ENCODE measurements at places on chromosomes 5 and 9.

- DNase-seq = no peak
- no peak overlapping the region for H3K4me3 ChIP-seq
- H3K4me1 ChIP-seq = peaks cover 1% of the 10 kb centered on the region
- H3K27ac ChIP-seq = no peak overlapping the region
- no peaks in the 10 kb centered on the region for H3K27me3 ChIP-seq
- peaks cover 78% of the 10 kb centered on the region for H3K36me3 ChIP-seq
These were observed 36.0 kb downstream of the IPO11 start for GRCh38 chr5:62448528-62448927.

- H3K4me1 ChIP-seq = peaks cover 3% of the 10 kb centered on the region
- no peaks in the 10 kb centered on the region for H3K27me3 ChIP-seq
- H3K27ac ChIP-seq = no peak overlapping the region
These were observed 173.1 kb downstream of the CCDC171 start for GRCh38 chr9:15725953-15726352.

- no peaks in the 10 kb centered on the region for H3K27me3 ChIP-seq
- no peak overlapping the region for H3K4me3 ChIP-seq
- peaks cover 81% of the 10 kb centered on the region for H3K36me3 ChIP-seq
- peaks cover 5% of the 10 kb centered on the region for H3K4me1 ChIP-seq
- no peak overlapping the region for H3K27ac ChIP-seq
These were observed 19.0 kb downstream of the FBXW5 start for GRCh38 chr9:136925414-136926153.

- no peaks in the 10 kb centered on the region for H3K36me3 ChIP-seq
- no peak for DNase-seq
These were observed 103.8 kb upstream of the ZNF618 start for GRCh38 chr9:113772121-113772810.

- H3K27me3 ChIP-seq = no peaks in the 10 kb centered on the region
- peaks cover 53% of the 10 kb centered on the region for H3K4me1 ChIP-seq
- H3K36me3 ChIP-seq = peaks cover 39% of the 10 kb centered on the region
These were observed at the start of gene PAIP2 for GRCh38 chr5:139341689-139342422. Gene PAIP2 (plus strand): TSS chr5:139341854. CDS start chr5:139363785, 21,931 bp downstream.

GRCh38 chr9:89802781-89803355 lies 198.1 kb downstream of the GADD45G start:
- H3K36me3 ChIP-seq = no peaks in the 10 kb centered on the region
- no peak for DNase-seq
- peaks cover 12% of the 10 kb centered on the region for H3K4me1 ChIP-seq

DNA sequence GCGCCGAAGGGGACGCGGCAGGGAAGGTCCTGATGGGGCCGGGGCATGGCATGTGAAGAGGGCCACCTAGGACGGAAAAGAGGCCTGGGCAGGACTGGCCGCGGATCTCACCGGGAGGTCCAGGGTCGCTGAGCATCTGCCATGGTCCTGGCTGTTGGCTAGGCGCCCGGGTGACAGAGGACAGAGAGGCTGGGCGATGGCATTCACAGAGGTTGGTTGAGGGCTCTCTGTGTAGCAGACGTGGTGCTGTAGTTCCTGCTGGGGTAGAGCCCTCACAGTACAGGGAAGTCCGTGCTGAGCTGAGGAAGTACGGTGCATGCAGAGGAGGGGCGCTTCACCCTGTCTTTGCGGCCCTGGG lies 427 bp downstream of the PCYOX1L start:
- no peak for DNase-seq
- peak overlapping the region; percentile 97 for H3K4me3 ChIP-seq
- H3K27me3 ChIP-seq = no peaks in the 10 kb centered on the region
- peaks cover 64% of the 10 kb centered on the region for H3K36me3 ChIP-seq

- H3K27me3 ChIP-seq = peaks cover 3% of the 10 kb centered on the region
- H3K4me1 ChIP-seq = no peaks in the 10 kb centered on the region
- H3K36me3 ChIP-seq = no peaks in the 10 kb centered on the region
These were observed 110.3 kb upstream of the TARS1 start for GRCh38 chr5:33330426-33330825.

GRCh38 chr5:108769352-108769751 lies 21.7 kb downstream of the FER start:
- DNase-seq = no peak
- peaks cover 9% of the 10 kb centered on the region for H3K4me1 ChIP-seq
- peaks cover 12% of the 10 kb centered on the region for H3K36me3 ChIP-seq
- H3K27me3 ChIP-seq = no peaks in the 10 kb centered on the region

DNA sequence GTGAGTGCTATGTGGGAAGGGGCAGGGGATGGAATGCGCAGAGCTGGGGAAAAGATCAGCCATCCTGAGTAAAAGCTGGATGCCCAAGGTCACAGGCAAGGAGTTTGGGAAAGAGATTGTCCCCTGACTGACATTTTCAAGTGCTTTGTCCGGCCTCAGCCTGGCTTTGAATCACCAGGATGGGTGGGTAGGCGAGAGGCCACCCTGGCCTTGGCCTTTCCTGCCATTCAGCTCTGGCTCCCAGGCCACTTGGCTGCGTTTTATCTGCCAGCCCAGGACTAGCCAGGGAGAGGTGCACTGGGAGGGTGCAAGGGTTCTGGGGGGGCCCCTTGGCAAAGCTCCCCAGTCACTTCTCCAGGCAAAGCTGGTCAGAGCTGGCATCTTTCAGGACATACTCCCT lies 37.4 kb upstream of the SYNPO start:
- H3K36me3 ChIP-seq = no peaks in the 10 kb centered on the region
- no peak overlapping the region for H3K4me3 ChIP-seq
- no peaks in the 10 kb centered on the region for H3K27me3 ChIP-seq
- no peak overlapping the region for H3K27ac ChIP-seq
- no peak for DNase-seq
- no peaks in the 10 kb centered on the region for H3K4me1 ChIP-seq

GRCh38 chr5:108686676-108687075 lies 61.0 kb upstream of the FER start:
- no peak for DNase-seq
- H3K36me3 ChIP-seq = no peaks in the 10 kb centered on the region

DNA sequence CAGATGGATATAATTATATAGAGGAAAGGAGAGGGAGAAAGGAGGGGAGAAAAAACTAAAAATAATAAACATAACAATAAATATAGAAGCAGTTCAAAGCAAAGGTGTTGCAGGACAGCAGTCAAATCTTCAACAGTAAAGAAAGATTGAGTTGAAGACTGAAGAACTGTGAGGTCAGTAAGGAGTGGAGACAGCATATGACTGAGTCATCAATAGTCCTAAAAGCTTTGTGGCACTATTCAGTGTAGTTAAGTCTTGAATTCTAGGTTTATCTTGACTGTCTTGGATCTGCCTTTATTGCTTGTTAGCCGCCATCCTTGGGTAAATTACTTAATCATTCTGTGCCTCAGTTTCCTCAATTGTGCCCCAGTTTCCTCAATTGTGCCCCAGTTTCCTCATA lies 137.0 kb downstream of the MRPS30 start:
- no peak overlapping the region for H3K27ac ChIP-seq
- no peaks in the 10 kb centered on the region for H3K36me3 ChIP-seq
- no peak overlapping the region for H3K4me3 ChIP-seq

GRCh38 chr9:38694676-38695075 lies 25.3 kb downstream of the FAM240B start:
- H3K27me3 ChIP-seq = peaks cover 9% of the 10 kb centered on the region
- no peak overlapping the region for H3K4me3 ChIP-seq
- no peak overlapping the region for H3K27ac ChIP-seq
- H3K4me1 ChIP-seq = no peaks in the 10 kb centered on the region
- H3K36me3 ChIP-seq = no peaks in the 10 kb centered on the region

GRCh38 chr9:70581955-70582350 lies 167.5 kb upstream of the KLF9 start:
- H3K4me3 ChIP-seq = no peak overlapping the region
- no peak overlapping the region for H3K27ac ChIP-seq
- no peaks in the 10 kb centered on the region for H3K27me3 ChIP-seq
- no peak for DNase-seq
- peaks cover 16% of the 10 kb centered on the region for H3K4me1 ChIP-seq

- no peaks in the 10 kb centered on the region for H3K36me3 ChIP-seq
- H3K27me3 ChIP-seq = no peaks in the 10 kb centered on the region
- no peak overlapping the region for H3K4me3 ChIP-seq
- no peak overlapping the region for H3K27ac ChIP-seq
- DNase-seq = no peak
These were observed 677.9 kb downstream of the DTWD2 start for GRCh38 chr5:118310401-118310800.

DNA sequence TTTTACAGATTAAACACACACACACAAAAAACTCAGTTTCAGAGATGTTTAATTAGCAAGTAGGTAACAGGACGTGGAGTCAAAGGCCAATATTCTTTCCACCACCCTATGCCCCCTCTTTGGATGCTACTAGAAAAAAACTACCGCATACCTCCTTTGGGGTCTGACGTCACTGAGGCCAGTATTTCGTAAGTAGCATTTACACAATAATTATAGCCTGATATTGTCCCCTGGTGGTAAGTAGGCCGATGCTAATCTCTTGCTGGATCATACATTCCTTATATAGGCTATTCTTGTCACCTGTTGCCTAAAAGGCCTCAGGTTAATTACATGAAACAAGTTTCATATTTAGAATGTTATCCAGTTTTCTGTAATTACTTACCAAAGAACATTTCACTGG lies 21.0 kb upstream of the SMARCA2 start:
- H3K27me3 ChIP-seq = no peaks in the 10 kb centered on the region
- H3K27ac ChIP-seq = no peak overlapping the region
- H3K36me3 ChIP-seq = no peaks in the 10 kb centered on the region

GRCh38 chr5:149005077-149005892 lies 57.6 kb downstream of the SH3TC2 start:
- no peak overlapping the region for H3K4me3 ChIP-seq
- H3K27ac ChIP-seq = no peak overlapping the region
- no peaks in the 10 kb centered on the region for H3K4me1 ChIP-seq
- no peak for DNase-seq
- no peaks in the 10 kb centered on the region for H3K36me3 ChIP-seq
- peaks cover 10% of the 10 kb centered on the region for H3K27me3 ChIP-seq

DNA sequence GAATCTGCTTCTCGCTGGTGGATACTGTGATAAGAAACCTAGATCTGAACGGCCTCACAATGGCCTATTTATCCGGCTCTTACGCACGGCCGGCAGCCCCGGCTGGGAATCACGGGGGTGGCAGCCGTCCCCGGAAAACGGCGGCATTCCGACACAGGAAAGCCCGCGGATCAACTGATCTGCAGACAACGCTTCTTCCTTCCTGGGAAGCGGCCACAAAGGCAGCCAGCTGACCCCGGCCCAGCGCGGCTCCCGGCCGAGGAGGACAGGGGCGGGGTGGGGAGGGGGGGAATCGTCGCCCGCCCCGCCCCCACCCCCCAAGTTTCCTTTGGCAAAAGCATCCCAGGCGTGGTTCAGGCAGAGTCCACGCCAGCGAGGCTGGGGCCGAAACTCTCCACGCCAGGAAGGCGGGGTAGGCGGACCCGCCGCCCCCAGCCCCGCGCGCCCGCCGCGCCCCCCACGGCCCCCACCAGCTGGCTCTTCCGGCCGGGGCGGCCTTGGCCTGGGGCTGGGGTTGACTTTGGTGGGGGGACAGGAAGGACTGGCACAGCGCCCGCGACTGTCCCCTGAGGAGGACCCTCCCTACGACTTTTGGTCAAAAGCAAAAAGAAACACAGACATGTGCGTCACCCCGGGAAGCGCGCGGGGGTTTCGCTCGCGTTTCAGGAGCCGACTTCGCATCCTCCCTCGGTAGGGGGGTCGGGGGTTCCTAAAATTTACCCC lies 247.7 kb upstream of the ANKRD55 start:
- H3K27ac ChIP-seq = peak overlapping the region; percentile 85
- DNase-seq = peak; percentile 62
- peaks cover 52% of the 10 kb centered on the region for H3K4me1 ChIP-seq

- H3K27ac ChIP-seq = no peak overlapping the region
- no peaks in the 10 kb centered on the region for H3K36me3 ChIP-seq
- H3K4me3 ChIP-seq = no peak overlapping the region
- no peak for DNase-seq
These were observed 10.9 kb downstream of the ABL1 start for GRCh38 chr9:130845901-130846481.
